ENCODE measurements at places on chromosomes 6 and 20.

DNA sequence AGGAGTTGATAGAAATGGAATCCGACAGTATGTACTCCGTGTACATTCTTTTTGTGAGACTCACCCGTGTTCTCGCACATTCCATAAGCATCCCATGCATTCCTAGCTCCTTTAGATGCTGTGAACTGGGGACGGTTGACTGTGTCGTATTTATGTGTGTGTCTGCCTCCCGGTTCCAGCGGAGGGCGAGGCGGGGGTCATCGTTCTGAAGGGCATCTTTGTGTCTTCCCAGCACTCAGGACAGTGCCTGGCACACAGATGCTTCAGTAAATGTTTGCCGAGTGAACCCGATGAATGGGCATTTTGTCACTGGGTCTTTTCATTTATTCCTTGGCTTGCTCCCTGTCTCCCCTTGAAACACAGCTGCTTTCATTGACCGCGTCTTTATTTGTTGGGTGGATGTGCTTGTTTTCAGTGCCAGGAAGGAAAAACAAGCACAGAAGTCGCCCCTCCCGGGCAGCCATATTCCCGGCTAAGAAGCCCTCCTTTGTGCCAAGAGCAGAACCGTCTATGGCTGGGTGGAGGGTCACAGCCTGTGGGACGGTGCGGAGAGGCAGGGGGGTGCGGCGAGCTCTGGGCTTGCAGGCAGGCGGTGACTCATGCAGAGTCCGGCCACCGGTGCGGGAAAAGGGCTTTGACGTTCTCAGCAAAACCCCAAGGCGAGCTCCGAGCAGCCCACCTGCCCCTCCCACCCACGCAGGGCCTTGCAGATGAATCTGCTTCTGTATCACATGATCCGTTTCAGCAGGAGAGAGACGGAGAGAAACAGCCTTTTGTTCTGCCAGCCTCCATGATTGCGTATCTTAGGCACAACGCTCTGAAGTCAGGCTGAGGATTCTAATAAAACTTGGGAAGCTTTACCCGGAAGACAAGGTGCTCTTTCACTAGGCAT, 11.2 kb upstream of the PSMG4 start:
- peak; percentile 86 for DNase-seq

DNA sequence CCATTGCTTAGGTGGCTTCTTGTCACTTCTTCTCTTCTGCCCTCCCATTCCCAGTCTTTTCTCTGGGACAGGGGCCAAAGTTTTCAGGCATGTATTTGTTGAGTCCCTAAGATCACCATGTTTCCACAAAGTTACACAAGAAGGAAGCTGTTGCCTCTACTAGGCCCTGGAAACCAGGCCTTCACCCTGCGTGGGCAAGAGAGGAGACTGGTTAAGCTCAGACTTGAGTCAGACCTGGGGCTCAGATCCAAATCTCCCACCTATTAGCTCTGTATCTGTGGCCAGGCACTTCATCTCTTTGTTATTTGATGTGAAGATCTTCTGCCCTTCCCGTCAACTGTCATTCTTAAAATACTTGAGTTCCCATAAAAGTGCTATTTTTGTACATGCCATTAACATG, 154.6 kb downstream of the SASH1 start:
- no peak for DNase-seq

DNA sequence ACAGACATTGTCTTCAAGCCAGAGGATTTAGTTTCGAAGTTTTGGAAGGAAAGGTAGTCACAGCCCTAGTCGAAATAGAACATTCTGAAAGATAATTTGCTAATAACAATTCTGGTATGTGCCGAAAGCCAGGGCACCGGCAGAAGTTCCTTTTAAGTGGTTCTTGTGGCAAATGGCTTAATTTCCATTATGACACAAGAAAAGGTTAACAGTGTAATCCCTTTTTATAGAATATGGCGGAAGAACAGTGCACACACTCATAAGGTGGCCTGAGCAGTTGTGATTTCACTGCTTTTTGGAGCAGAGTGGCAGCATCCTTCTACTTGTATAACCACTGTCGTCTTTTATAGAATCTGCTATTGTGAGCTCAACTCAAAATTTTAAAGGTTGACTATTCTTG, 152.4 kb downstream of the SASH1 start:
- no peak for DNase-seq

DNA sequence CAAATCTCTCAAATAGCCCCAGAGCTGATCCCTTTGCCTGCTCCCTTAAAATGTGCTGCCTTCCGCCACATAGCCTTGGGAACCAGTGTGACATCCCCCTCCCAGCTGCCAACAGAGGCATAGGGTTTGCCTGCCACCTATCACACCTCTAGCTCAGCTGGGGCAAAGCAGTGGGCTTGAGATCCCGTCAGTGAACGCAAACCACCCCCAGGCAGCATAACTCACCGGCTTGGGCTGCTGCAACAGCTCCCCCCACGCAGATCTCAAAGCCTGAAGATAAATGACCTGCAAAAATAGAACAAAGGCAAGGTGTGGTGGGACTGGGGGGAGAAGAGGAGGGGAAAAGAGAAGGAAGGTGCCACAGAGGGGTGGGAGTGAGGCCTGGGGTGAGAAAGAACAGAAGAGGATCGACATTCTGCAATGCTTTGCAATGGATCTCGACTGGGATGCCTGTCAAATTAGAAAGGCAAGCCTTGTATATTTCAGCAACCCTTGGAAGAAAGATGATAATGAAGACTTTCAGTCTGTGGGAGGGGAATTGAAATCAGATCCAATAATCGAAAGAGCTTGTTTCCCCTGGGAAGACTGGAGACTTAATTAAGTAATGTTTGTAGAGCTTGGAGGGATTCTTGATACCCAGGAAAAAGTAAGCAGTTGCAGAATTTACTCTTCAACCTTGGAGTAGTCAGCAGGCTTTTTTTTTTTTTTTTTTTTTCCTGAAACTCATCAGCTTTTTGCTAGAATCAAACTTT, 1.3 kb downstream of the PDYN start:
- DNase-seq = no peak

DNA sequence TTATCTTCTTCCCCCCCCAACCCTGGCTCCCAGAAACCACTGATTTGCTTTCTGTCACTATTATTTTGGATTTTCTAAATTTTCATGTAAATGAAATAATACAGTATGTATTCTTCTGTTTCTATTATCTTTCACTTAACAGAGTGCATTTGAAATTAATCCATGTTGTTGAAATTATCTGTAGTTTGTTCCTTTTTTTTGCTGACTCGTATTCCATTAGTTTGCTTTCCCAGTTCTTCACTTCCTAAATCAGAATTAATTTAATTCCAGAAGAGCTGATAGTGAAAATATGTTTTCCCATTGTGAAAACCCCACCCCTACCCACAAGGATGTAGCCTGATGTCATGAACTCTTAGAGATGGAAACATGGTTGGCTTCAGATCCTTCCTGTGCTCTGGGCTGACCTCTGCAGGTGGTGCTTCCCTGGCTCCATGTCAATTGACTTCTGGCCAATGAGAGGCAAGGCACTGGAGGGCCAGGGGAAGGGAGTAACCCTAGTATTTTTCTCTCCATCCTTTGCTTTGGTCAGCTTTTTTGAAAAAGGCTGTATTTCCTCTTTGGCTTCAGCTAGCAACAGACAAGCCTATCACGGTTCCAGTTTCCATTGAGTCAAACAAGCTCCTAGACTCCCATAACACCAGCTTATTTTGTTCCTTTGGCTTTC, 244.4 kb upstream of the HSF2 start:
- DNase-seq = no peak

- DNase-seq = no peak
Measured at GRCh38 chr20:16662467-16662866, 67.4 kb upstream of the SNRPB2 start.

DNA sequence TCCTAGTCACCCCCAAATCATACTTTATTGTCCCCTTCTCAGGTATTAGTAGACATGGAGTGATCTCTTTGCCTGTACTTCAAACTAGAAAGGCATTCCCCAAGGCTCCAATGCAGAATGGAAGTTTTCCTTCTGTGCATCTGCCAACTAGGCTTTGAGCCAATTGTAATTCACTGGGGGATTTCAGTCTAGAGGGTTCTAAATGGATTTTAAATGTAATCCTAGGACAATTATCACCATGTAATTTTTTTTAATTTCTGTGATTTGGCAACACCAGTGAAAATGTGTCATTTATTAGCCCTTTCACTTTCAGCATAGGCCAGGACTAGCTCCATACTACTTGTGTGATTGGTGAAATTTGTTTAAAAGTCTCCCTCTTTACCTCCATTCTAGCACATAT, 557.6 kb upstream of the MARCKS start:
- no peak for DNase-seq

DNA sequence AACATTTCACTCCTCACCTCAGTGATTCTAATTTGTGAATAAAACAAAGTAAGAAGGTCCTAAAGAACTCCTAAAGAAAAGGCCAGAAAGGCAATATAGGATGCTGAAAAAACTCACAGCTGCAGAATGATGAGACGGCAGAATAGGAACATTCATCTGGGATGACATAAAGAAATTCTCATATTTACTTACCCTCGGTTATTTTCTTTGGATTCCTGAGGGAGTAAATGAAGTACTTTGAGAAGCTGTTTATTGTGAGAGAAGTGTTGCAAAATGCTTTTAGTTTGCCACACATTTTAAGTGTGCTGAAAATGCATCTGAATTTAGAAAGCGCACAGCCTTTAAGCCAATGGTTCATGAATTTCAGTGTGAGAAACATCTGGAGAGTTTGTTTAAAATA, 35.7 kb upstream of the RBL1 start:
- DNase-seq = no peak

GRCh38 chr6:80226151-80226550, 119.7 kb downstream of the BCKDHB start:
- no peak for DNase-seq

GRCh38 chr20:38728911-38729642, 4.8 kb downstream of the SLC32A1 start:
- DNase-seq = no peak

DNA sequence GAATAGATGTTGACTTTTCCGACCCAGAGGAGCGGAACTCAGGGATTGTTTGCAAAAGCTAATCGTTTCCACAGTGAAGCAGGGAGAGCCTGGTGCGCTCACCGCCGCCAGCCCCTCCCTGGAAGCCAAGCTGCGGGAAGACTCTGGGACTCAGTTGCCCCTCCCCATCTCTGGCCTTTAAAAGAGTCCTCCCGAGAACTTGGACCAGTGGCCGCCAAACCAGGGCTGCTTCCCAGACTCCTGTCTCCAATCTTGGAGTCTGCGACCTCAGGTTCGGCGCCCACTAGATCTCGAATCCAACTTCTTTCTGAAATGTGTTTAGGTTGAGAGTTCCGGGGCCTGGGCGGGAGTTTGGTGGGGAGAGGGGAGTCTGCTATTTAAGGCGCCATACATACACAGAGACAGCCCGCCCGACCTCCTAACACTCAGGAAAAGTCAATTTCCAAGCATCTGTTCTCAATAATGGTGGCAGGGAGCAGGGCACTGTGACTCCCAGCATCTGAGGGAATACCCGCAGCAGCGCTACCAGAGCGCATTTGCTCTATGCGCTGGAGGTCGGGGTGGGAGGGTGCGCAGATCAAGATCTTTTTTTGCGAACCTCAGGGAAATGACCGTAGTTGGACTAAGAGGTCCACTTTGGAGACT, 800 bp upstream of the GRIK2 start:
- peak; percentile 42 for DNase-seq

DNA sequence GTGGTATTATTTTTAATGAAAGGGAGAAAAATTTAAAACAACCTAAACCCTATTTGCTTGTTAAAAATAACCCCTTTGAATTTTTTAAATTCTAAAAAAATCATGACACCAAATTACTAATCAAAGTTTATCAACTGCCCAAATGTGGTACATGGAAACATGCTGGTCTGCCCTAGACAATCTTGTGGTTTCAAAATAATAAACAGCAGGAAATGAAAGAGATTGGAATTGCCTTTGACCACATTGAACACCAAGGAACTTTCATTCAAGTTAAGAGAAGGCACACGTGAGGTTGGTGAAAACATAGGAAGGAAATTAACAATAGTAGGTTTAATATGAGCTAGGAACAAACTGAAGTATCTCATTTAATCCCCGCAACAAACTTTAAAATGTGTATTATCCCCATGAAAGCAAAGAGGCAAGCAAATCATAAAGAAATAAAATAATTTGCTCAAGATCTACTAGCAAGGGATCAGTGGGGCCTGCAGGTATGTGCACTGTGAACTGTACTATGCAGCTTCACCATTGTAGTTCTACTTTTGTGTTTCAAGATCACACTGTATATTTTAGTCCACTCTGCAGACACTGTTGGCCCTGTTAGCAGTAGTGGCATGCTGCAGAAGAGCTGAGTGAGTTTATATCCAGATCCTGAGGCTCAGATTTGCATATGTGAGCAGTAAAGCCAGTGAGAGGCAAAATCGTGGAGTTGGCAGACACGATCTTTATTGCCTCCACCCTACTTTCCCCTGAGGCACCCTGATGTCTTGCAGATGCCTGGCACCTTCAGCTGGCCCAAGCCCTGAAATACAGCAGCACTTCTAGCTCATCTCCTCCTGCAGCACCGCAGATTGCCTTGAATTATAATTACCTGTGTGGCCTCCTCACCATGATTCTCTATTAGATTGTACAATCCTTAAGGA, 157.8 kb upstream of the TENT5A start:
- DNase-seq = no peak

DNA sequence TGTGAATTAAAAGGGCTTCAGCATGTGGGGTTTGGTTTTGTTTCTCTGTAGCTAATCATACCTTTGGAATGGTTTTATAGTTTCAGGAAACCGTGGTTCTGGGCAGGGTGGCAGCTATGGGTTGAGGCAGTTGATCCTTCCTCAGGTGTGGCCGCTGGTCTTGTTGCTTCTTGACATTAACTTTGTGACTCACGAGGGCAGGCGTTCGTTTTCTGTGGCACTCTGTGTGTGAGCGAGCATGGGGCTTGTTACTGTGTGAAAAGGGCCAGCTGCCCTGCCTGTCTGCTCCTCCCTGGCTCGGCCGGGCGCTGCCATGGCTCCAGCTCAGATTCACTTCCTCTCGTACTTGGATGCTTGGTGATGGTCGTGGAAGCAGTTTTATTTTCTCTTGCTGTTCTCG, 16.2 kb downstream of the DNAJC5 start:
- no peak for DNase-seq

DNA sequence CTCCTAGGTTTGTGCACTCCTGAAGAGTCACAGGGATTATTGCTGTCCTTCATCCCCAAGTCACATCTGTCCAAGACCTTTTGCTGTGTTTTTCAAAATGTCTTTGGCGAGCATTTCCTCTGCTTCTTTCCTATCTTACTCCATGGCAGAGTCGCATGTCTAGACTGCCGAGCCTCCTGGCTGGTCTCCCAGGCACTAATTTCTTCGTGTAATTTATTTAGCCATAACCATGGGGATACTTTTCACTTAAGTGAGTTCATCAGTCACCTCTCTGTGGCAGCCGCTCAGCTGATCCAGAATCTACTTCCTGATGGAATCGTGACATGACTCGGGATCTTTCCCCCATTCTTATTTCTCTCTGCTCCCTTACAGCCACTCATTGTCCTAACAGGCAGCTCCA, 25.8 kb downstream of the ADGRF5 start:
- DNase-seq = no peak

DNA sequence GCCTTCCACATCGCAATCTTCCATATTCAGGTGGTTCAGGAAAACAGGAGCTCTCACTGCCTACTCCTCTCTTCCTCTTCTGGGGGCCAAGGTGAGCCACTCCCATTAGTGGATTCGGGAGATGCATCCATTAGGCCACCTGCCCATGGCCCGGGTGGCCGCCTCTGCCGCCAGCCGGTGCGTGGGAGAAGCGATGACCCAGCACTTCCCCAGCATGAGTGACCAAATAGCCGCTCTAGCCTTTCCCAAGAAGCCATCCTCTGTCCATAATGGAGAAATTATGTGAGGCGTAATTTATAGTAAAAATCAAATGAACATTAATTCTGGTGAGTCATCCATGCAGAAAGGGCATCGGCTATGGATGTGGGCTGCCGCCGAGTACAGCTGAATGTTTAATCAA, 39.4 kb downstream of the GNAS-AS1 start:
- DNase-seq = no peak

- DNase-seq = no peak
Measured at GRCh38 chr6:21529431-21529830, 64.1 kb upstream of the SOX4 start.
